Activated CD4-positive, alpha-beta T cell treated with anti-CD3 and anti-CD28 coated beads for 36 hours (primary cell): ENCODE measurements at places on chromosomes 7 and 10. TPM values are rescaled to one million over a fixed set of nuclear protein-coding genes. Genes with fewer than 3 reads are reported as not detected.

GRCh38 chr7:124338861-124339260 is 306.0 kb upstream of the TMEM229A start:
- no peaks in the 10 kb centered on the region for H3K27me3 ChIP-seq
- H3K36me3 ChIP-seq, result no peaks in the 10 kb centered on the region
- no peak overlapping the region for H3K27ac ChIP-seq
- no peak for DNase-seq
- H3K4me1 ChIP-seq, result no peaks in the 10 kb centered on the region

- H3K4me1 ChIP-seq, result peaks cover 32% of the 10 kb centered on the region
- no peak overlapping the region for H3K4me3 ChIP-seq
- H3K36me3 ChIP-seq, result no peaks in the 10 kb centered on the region
- H3K27ac ChIP-seq, result no peak overlapping the region
- no peaks in the 10 kb centered on the region for H3K27me3 ChIP-seq
These were observed 163.8 kb downstream of the GRK5 start for GRCh38 chr10:119370972-119371703.

- no peak for DNase-seq
- H3K4me3 ChIP-seq, result no peak overlapping the region
- H3K27ac ChIP-seq, result no peak overlapping the region
These were observed 128.7 kb downstream of the ELAPOR2 start for GRCh38 chr7:86930554-86931307.

DNA sequence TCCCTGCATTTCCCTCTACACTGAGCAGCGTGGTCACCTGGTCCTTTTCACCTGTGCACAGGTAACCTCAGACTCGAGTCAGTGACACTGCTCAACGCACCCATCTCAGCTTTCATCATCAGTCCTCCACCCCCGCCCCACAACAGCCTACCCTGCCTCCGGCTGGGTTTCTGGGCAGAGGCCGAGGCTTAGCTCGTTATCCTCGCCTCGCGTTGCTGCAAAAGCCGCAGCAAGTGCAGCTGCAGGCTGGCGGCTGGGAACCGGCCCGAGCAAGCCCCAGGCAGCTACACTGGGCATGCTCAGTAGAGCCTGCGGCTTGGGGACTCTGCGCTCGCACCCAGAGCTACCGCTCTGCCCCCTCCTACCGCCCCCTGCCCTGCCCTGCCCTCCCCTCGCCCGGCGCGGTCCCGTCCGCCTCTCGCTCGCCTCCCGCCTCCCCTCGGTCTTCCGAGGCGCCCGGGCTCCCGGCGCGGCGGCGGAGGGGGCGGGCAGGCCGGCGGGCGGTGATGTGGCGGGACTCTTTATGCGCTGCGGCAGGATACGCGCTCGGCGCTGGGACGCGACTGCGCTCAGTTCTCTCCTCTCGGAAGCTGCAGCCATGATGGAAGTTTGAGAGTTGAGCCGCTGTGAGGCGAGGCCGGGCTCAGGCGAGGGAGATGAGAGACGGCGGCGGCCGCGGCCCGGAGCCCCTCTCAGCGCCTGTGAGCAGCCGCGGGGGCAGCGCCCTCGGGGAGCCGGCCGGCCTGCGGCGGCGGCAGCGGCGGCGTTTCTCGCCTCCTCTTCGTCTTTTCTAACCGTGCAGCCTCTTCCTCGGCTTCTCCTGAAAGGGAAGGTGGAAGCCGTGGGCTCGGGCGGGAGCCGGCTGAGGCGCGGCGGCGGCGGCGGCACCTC is at the start of the genes KLLN and PTEN:
Gene KLLN (minus strand): TSS at position 481 of the 891 bp plus-strand sequence. CDS start 1,046 bp downstream, outside the sequence.
Gene PTEN (plus strand): TSS at position 573 of the 891 bp plus-strand sequence. CDS start 845 bp downstream, outside the sequence.
- H3K36me3 ChIP-seq, result peaks cover 20% of the 10 kb centered on the region
- peaks cover 35% of the 10 kb centered on the region for H3K4me1 ChIP-seq
- peak within 1 kb of the TSS; percentile 92 for H3K27ac ChIP-seq
- DNase-seq, result peak; percentile 91
- no peaks in the 10 kb centered on the region for H3K27me3 ChIP-seq
- H3K4me3 ChIP-seq, result peak within 1 kb of the TSS; percentile 91

GRCh38 chr7:129828989-129829736 is 123.6 kb downstream of the UBE2H start:
- DNase-seq, result peak; percentile 69
- H3K4me1 ChIP-seq, result peaks cover 17% of the 10 kb centered on the region
- H3K27me3 ChIP-seq, result no peaks in the 10 kb centered on the region
- peak overlapping the region; percentile 27 for H3K4me3 ChIP-seq

DNA sequence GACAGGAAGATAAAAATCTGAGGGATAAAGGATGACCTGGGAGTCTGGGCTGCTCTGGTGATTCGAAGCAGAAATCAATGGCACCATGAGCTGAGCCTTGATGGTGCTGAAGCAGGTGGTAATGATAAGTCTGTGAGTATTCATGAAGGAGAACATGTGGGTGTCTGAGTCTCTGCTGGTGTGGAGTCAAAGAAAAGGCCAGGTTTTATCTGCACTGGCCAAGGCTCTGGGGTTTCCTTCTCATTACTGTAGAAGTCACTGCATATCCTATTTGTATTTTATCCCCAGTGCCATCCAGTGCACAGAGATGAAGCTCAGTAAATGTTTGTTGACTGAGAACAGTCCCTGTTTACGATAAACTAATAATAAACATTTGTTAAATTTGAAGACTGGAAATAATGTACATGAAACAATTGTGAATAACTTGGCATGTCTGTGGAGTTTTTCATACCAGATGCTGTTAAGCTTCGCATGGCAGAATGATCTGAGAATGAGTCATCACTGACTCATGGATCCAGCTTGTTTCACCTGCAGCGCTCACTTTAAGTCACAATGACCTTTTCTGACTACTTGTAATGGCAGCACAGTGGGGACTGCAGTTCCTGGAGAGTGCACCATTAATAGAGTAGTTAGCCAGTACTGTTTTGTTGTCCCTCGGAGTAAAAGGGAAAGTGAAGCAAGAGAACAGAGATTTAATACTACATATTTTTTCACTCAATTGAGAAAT is 538.5 kb downstream of the HTR7 start:
- H3K4me1 ChIP-seq, result peaks cover 8% of the 10 kb centered on the region
- no peak overlapping the region for H3K27ac ChIP-seq
- no peak overlapping the region for H3K4me3 ChIP-seq
- peaks cover 15% of the 10 kb centered on the region for H3K27me3 ChIP-seq
- H3K36me3 ChIP-seq, result no peaks in the 10 kb centered on the region

C10orf143 gene
- 5.4 TPM for total RNA-seq

DNA sequence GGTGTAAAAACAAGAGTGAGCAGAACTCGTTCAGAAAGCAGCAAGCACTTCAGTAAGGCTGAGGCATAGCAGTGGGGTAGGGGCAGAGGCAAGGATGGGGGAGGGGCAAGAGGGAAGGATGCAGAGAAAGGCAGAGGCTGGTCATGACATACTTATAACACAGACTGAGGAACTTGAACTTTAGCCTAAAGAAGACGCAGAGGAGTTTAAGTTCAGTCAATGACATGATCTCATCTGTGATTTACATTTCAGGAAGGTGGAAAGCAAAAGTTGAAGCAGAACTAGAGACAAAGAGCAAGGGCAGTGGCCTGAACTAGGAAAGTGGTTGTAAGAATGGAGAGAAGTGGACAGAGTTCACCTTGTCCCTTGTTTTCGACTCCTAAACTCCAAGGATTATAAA is 15.8 kb downstream of the MACC1 start:
- DNase-seq, result no peak
- no peaks in the 10 kb centered on the region for H3K27me3 ChIP-seq
- H3K27ac ChIP-seq, result no peak overlapping the region

TWIST1 gene
- total RNA-seq, result 1.2 TPM

PAPOLB gene
- not detected for total RNA-seq

GRCh38 chr7:74306730-74307469 is 17.7 kb downstream of the CLIP2 start:
- peaks cover 18% of the 10 kb centered on the region for H3K4me1 ChIP-seq
- H3K27ac ChIP-seq, result no peak overlapping the region
- no peak overlapping the region for H3K4me3 ChIP-seq
- peak; percentile 33 for DNase-seq
- peaks cover 9% of the 10 kb centered on the region for H3K27me3 ChIP-seq

TEX36 gene
- total RNA-seq, result not detected

FKBP6 gene
- not detected for total RNA-seq

DNA sequence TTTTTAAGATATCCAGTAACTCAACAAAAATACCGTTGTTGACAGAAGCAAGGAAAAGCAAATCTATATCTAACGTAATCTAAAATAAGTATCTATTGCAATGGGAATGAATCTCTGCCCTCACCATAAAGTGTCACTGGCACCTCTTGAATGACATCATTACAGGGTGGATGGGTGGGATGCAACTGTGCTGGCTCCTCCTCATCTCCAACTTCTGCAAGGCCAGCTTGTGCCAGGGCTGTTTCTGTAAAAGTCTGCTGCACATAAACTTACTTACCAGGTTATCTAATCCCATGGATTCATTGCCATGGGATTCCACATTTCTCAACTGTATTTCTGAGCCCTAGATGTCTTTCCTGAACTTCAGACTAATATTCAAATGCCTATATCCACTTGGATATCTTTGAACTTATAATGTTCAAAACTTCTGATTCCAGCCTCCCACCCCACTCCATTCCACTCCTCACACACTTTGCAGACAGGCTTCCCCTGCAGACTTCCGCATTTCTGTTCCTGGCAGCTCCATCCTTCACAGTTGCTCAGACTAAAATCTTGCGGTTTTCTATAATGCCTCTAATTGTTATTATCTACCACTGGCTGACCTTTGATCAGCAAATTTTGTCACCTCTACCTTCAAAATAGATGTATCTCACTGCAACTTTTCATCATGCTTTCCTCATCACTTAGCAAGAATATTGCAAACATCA is 10.7 kb downstream of the FGL2 start:
- no peaks in the 10 kb centered on the region for H3K27me3 ChIP-seq
- peaks cover 12% of the 10 kb centered on the region for H3K4me1 ChIP-seq
- H3K27ac ChIP-seq, result no peak overlapping the region
- H3K4me3 ChIP-seq, result no peak overlapping the region
- H3K36me3 ChIP-seq, result no peaks in the 10 kb centered on the region

GRCh38 chr7:112286250-112287086 is 80.0 kb downstream of the ZNF277 start:
- no peak overlapping the region for H3K4me3 ChIP-seq

CCDC71L gene
- total RNA-seq, result 16.0 TPM

GRCh38 chr10:32315424-32315823 is 31.5 kb downstream of the EPC1 start:
- H3K4me3 ChIP-seq, result no peak overlapping the region
- H3K27me3 ChIP-seq, result no peaks in the 10 kb centered on the region
- peaks cover 83% of the 10 kb centered on the region for H3K4me1 ChIP-seq
- no peak for DNase-seq

DNA sequence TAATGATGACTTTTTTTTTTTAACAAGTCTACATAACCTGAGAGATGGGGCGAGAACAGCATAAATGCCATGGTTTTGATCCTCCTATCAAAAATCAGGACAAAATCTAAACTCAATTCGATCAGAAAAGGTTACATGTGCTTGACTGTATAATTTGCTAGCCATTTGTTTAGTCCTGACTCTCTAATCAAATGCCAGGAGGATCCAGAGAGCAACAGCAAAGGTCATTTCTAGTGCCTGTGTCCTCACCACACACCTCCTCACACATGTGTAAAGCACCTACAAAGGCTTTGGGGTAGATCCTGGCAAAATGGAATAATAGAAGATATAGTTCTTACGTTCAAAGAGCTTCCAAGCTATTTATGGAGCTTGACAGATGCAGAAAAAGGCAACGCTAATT is 11.0 kb upstream of the FAS start:
- H3K4me3 ChIP-seq, result no peak overlapping the region
- H3K4me1 ChIP-seq, result peaks cover 24% of the 10 kb centered on the region
